Astrocyte (in vitro differentiated cells and primary cell): ENCODE measurements at places on chromosomes 7 and 10. TPM values are rescaled to one million over a fixed set of nuclear protein-coding genes. Genes with fewer than 3 reads are reported as not detected.
A peak's percentile ranks its signal among the peaks of the same experiment; 100 is the strongest.

DNA sequence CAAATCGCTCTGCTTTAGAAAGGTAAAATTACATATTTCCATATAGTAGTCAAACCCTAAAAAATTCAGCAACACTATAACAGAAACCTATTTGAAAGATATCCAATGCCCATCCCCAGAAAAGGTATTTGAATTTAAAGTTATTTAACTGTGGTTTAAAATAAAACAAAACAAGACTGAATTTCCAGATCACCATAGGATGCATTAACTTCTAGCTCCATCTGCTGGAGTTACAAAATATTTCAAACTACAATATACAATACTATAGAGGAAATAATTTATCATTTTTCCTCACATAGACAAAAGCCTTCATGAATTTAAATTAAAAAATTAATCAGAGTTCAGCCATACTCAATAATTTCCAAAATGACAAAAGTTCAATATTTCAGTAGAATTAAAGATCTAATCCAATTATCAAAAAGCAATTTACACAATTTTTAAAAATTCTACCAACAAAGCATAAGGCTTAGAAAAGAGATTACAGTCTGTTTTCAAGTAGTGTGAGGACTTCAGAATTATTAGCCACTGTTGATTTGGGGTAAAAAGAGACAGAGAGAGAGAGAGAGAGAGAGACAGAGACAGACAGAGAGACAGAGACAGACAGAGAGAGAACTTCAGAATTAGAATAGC lies 75.9 kb downstream of the LMBR1 start:
- H3K27me3 ChIP-seq, result no peaks in the 10 kb centered on the region
- H3K4me1 ChIP-seq, result no peaks in the 10 kb centered on the region
- DNase-seq, result no peak
- H3K4me3 ChIP-seq, result no peak overlapping the region

The SFR1 gene
- 3.6 and 4.4 TPM in 2 replicates for total RNA-seq

DNA sequence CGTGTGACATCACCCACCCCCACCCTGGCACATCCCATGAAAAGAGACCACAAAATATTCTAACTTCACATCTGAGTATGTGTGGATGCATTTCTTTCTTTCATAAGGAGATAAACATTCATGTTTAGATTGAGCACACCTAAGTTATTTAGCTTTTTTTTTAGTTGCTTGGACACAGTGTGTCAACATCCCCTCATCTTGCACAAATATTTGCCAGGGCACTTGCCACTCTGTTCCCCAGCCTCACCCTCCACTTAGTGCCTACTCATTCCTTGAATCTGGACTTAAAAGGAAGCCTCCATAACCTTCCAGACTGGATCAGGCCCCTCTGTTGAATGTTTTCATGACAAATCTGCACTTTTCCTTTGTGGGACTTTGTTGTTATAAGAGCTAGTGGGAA lies 338.9 kb upstream of the IGFBP3 start:
- H3K36me3 ChIP-seq, result no peaks in the 10 kb centered on the region
- no peak overlapping the region for H3K27ac ChIP-seq
- peak; percentile 4 for DNase-seq
- peaks cover 7% of the 10 kb centered on the region for H3K4me1 ChIP-seq
- no peak overlapping the region for H3K4me3 ChIP-seq
- H3K27me3 ChIP-seq, result no peaks in the 10 kb centered on the region

- peak; percentile 7 for DNase-seq
- H3K4me3 ChIP-seq, result no peak overlapping the region
- H3K27ac ChIP-seq, result no peak overlapping the region
- H3K4me1 ChIP-seq, result no peaks in the 10 kb centered on the region
These were observed 9.7 kb downstream of the GBX1 start for GRCh38 chr7:151157645-151158329.

DNA sequence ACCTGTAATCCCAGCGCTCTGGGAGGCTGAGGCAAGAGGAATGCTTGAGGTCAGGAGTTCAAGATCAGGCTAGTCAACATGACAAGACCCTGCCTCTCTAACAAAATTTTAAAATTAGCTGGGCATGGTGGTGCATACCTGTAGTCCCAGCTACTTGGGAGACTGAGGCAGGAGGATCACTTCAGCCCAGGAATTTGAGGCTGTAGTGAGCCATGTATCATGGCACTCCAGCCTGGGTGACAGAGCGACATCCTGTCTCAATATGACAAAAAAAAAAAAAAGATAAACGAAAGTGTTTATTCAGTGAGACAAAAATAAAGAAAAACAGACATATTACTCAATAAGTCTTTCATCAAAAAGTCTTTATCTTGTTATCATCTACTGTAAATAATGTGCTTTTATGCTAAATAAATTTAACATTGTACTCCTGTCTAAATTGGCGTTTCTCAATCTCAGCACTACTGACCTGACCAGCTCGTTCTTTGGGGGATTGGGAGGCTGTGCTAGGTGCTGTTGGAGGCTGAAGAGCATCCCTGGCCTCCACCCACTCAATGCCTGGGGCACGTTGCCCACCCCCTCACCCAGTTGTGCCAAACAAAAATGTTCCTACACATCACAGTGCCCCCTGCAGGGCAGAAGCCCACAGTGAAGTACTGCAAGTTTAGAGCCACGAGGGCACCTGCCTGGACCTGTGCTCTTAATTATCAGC lies 57.7 kb downstream of the NCAPG2 start:
- peaks cover 28% of the 10 kb centered on the region for H3K4me1 ChIP-seq
- no peak overlapping the region for H3K27ac ChIP-seq
- no peaks in the 10 kb centered on the region for H3K27me3 ChIP-seq
- DNase-seq, result no peak
- H3K4me3 ChIP-seq, result no peak overlapping the region
